NCI-H226 (cell line): ENCODE measurements at places on chromosomes 2 and 18.

GRCh38 chr2:99573634-99574251, 83.9 kb upstream of the REV1 start:
- DNase-seq, result no peak

DNA sequence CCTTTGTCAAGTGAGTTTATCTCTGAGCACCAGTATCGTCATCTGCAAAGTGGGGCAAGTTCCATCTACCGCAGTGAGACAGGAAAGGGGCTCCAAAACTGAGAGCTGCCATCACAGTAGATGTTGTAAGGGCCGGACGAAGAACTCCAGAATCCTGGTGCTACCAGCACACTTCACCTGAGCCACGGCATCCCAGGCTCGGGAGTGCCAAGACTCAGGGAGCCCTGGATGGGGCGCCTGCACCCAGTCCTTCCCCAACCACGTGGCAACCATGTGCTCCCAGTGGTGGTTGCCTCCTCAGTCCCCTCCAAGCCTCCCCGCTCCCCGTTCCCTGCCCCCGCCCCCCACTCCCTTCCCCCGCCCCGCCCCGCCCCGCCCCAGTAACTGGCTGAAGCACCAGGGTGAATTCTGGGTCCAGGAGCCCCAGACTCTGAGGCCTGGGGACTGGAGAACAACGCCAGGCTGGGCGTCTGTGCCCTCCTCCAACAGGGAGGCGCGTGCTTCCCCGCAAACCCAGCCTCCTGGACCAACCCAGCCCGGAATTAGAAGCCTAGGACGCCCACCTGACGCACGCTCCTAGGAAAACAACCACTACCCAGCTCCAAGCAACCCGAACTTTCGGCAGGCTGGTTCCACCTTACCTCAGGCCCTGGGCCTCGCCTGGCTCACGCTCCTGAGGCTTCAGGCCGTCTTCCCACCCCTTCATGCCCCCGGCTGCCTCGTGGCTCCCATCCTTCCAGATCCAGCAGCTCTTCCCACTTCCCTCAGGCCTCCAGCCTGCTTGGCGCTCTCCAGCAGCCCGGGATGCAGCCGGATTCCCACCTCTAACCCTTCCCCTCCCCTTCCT, 67.6 kb downstream of the LAMA3 start:
- DNase-seq, result no peak

GRCh38 chr2:158795195-158795924, at the start of gene DAPL1:
Gene DAPL1, plus strand, starts transcription at chr2:158795317. Its CDS starts 56 bp downstream, at chr2:158795373.
- no peak for DNase-seq

GRCh38 chr2:225806105-225806504, 406.6 kb downstream of the NYAP2 start:
- peak; percentile 3 for DNase-seq

DNA sequence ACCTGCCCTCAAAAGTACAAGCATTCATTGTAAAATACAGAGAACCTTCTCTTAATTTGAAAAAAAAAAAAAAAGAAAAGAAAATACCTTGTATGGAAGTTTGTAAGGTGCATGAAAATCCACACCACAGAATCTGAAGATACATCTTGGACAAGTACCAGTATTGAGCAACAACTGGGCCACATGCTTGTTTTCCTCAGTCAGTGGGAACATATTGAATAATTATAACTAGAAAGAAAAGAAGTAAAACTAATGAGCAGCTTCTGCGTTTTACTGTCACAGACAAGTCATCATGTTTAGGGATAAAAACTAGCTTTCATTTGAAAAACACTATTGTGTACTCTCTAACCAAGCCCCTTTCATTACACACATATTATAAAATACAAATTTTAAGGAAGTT, 5.8 kb upstream of the PEX13 start:
- no peak for DNase-seq

DNA sequence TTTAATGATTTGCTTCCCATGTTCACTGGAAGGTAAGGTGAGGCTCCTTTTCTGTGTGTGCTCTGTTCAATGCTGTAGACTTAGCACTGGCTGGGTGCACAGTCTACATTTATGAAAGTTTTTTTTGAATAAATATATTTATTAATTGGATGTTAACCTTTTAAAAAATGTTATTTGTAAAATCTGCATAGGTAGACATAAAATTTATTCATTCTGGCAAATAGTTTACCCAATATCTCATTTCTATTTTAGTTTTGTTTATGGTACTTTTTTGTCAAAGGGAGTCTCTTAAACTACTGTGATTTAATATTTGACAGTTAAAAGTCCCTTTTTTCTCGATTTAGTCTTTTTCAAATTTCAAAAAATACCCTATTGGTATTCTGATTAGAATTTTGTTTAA, 19.9 kb downstream of the CDKL4 start:
- no peak for DNase-seq

DNA sequence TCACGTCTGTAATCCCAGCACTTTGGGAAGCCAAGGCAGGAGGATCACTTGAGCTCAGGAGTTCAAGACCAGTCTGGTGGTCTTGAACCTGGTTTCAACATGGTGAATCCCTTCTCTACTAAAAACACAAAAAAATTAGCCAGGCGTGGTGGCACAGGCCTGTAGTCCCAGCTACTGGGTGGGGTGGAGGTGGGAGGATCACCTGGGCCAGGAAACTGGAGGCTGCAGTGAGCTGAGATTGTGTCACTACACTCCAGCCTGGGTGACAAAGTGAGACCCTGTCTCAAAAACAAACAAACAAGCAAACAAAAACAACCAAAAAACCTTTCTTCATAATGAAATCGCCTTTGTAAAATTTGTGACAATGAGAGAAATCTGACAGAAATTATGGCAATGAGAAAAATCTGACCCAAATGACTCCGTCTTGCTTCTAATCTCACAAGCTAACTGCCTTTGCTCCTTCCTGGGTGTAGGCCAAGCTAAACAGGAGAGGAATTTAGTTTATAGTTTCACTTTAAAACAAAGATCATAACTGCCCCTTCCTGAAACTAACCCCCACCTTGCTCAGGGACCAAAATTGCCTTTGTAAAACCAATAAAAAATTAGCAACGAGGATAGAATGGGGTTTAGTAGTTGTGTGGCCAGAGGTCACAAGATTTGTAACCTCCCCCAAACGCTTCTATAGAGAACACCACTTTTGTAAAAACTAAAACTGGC, 60.7 kb upstream of the KIF5C start:
- DNase-seq, result peak; percentile 30

- no peak for DNase-seq
These were observed 33.0 kb upstream of the PHLPP1 start for GRCh38 chr18:62682371-62682770.

DNA sequence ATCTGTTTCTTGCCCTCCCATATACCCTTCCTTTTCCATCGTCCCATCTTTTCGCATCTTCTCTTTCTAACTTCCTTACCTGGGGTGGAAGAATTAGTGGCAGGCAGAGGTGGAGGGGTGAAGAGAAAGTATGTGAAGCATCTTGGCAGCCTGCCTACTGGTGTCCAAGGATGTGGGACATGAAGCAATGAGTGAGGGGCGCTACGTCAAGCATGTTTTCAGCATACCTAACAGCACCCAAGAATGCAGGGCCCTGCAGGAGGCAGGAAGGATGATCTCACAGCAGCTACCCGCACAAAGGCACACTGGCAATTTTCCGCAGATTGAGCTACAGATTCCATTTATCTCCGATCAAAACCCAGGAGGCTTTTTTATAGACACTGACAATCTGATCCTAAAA, 42.2 kb downstream of the METTL4 start:
- peak; percentile 98 for DNase-seq
